HAP-1 (cell line): ENCODE measurements at places on chromosomes 7 and 10.

- peak; percentile 29 for DNase-seq
Observed at GRCh38 chr10:123021517-123021916, 12.7 kb downstream of the ACADSB start.

GRCh38 chr10:118266098-118266748 lies 75.9 kb downstream of the FAM204A start:
- peak; percentile 42 for DNase-seq

GRCh38 chr7:137694405-137694804 lies 152.4 kb downstream of the DGKI start:
- DNase-seq: no peak

DNA sequence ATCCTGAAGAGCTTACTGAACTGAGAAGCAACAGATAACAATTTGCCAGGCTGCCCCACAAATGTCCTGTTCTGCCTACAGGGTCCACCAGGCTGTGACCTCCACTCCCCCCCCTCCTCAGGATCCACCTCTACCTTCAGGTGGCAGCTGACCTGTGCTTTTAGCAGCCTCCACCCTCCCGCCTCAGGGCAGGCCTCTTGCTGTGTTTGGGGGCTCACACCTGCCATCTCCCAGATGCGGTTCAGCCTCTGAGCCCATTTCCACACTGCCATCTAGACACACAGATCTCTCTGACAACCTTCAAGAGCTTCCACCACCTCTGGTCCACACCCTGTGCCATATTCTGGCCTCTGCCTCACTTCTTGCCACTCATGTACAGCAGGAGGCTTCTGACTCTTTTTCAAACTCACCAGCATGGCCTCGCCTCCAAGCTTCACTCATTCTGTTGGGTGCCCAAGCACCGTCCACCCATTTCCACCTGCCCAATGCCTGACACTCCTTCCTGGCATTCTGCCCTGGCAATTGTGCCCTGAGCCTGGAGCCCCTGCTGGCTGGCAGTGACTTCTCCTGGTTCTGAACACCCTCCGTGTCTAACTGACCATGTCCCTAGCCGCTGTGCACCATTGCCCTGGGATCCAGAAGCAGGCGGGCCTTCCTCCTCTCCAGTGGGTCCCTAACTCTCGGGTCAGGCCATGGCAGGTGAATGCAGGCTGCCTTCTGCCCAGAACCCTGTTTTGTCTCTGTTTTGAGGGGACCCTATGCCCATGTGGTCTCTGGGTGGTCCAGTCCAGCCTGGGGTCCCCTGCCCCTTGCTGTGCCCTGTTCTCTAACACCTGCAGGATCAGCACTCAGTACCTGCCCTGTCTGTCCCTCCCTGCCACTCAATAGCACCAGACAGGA lies 18.5 kb downstream of the TMEM72 start:
- DNase-seq: no peak

- DNase-seq: no peak
Observed at GRCh38 chr10:3107426-3107961, 40.1 kb downstream of the PFKP start.

DNA sequence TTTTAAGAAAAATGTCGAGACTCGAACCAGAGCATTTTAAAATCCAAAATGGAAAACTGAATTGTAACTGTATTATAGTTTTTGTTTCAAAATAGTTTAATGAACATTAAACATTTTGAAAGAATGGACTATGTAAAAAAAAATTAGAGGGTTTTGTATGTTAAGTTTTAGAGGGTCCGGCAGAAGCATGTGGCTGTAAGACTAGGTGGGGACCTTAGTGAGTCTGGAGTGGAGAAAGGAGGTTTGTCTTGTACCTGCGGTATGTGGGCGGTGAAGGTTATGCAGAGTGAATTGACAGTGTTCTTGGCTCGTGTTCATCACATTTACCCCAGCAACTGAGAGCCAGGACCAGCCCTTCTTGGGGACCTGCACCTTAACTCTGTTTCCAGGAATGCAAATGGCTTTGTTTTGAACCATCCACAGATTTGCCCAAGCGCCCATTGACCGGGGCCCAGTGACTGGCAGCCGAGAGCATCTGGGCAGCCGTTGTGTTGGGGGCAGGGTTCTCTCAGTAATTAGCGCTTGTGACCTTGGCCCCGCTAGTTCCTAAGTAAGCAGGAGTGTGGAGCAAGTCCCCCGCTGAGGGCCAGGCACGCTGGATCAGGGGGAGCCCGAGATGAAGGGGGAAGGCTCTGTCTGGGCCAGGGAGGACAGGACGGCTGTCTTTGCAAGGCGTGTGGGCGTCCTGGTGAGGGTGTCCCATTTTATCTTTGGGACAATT lies 1.4 kb upstream of the KLF6 start:
- peak; percentile 45 for DNase-seq

DNA sequence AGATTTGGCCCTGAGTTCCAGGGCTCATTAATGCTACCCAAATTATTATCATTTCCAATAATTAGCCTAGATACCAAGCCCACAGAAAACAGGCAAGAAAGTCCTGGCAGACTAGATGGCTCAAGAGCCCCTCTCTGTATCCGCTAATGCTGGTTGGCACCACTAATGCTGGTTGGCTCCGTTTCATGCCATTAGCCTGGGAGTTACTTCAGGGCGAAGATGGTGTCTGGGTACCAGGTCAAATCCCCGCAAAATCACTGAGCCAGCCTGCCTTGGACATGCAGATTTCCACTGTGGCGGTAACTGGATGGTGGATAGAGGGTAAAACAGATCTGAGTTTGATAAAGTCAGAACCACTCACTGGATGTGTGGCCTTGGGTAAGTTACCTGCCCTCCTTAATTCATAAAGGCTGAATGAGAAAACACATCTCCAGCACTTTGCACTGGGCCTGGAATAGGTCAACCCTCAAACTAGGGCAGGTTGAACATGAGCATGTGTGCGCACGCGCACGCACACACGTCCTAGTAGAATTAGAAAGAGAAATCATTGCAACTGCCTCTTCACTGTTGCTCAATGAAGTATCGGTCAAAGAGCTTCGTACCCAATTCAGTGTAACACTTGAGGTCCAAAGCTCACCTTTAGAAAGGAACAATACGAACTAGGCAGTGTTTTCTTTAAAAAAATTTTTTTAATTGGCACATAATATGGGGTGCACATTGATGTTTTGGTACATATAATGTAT lies 91.5 kb downstream of the PRPF18 start:
- DNase-seq: no peak

GRCh38 chr7:101088858-101089529 lies 3.7 kb downstream of the TRIM56 start:
- no peak for DNase-seq

- no peak for DNase-seq
Observed at GRCh38 chr10:59687657-59688056, 22.0 kb downstream of the SLC16A9 start.

GRCh38 chr7:136405931-136406777 lies 429.0 kb upstream of the MTPN start:
- DNase-seq: peak; percentile 49

GRCh38 chr10:129689671-129690071 lies 222.6 kb downstream of the MGMT start:
- no peak for DNase-seq

- no peak for DNase-seq
Observed at GRCh38 chr7:73904219-73905137, 43.5 kb downstream of the TMEM270 start.

DNA sequence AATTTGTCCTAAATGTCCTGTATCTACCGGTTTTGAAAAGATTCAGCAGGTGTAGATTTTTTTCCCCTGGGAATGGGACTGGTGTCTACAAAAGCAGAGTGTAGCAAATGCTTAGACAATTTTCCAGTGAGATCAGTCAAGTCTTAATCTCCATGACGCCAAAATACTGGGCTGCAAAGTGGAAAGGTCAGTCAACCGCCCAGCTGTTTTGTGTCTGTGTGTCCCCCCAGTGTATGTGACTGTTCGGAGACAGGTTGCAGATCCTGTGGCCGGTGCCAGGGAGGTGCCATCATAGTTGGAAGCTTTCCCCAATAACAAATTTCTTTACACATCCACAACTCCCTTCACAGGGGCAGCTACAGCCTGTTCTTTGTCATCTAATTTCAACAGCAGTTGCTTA lies 263.8 kb downstream of the ARHGAP12 start:
- DNase-seq: no peak

DNA sequence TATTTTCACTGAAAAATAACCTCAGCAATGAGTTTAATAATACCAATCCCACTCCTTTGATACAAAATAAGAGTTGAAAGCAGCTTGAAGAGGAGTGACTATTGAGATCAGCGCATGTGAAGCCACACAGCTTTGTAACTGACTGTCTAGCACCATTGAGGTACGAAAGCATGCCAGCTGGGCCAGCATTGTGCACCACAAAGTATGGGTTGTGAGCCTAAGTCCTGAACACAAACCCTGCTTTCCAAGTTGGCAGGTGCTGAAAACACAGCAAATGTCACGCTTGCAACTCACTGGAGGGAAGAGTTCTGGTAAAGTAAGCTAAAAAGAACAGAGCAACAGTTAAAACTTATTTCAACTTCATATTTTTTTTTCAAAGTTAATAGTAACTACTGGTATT lies 4.0 kb upstream of the FAM53B start:
- DNase-seq: no peak

DNA sequence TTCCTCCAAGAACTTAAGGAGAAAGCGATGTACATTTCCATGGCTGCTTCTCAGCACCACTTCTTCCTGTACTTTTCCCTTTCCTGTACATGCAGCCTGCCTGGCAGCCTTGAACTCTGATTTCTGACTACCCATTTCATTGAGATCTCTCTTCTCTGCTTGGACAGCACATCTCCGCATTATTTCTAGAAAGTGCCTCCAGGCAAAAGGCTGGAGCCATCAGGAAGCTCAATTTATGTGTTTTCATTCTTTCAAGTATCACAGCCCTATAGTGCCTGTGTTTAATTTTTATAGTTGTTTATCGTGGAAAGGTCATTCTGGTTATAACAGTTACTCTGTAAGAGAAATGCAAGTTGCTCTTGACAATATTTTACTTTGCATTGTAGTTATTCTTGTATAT lies 688.0 kb upstream of the ANKRD30A start:
- no peak for DNase-seq

GRCh38 chr10:102467971-102468438 lies 16.7 kb upstream of the C10orf95 start:
- DNase-seq: no peak

DNA sequence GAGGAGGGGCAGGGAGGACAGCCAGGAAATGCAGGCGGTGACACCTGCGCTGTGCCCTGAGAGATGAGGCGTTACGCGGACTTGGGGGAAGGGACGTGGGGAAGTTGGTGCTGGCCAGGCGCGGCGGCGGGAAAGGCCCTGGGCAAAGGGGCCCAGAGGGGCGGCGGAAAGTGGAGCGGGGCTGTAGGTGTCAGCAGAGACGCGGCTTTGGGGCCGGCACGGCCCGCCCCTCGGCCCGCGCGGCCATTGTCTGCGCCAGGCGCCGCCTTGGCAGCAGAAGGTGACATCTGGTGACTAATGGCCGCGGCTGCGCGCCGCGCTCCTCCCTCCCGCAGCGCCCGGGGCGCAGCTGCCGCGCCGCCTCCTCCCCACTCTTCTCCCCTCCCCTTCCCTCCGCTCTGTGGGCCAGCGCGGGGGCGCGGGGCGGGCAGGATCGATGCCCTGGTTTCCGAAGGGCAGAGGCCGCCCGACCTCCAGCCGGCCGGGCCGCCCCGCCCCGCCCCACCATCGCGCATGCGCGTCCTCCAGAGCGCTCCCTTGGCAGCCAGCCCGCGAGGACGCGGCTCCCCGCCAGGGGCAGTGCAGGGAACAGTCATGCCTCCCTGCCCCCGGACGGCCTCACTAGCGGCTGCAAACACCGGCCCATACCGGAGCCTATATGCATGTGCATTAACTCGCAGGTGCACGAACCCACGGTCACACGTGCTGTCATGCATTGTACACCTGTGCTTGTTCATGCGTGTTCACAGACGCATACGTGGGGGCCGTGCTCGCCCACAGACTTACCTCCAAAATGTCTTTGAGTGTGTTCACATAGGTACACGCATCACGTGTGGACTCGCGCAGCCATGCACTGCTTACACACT lies 269.6 kb downstream of the RPS24 start:
- DNase-seq: peak; percentile 87

- DNase-seq: no peak
Observed at GRCh38 chr10:124150807-124151417, 57.5 kb upstream of the CHST15 start.

- DNase-seq: no peak
Observed at GRCh38 chr7:117459735-117460134, 20.1 kb upstream of the CFTR start.

DNA sequence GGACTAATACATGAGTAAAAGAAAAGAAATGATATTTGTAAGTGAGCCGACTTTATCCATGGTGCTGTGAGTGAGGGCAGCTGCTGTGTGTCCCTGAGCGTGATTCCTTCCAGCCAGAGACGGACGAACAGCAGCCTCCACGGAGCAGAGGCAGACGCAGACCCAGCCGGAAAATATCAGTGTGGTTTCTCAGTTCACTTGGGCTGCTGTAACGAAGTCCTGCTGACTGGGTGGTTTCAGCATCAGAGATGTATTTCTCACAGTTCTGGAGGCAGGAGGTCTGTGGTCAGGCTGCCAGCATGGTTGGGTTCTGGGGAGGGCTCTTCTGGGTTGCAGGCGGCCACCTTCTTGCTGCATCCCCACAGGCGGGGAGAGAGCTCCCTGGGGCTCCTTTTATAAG lies 375.6 kb downstream of the GLRX3 start:
- no peak for DNase-seq

GRCh38 chr7:155578016-155578415 lies 31.7 kb upstream of the CNPY1 start:
- no peak for DNase-seq

DNA sequence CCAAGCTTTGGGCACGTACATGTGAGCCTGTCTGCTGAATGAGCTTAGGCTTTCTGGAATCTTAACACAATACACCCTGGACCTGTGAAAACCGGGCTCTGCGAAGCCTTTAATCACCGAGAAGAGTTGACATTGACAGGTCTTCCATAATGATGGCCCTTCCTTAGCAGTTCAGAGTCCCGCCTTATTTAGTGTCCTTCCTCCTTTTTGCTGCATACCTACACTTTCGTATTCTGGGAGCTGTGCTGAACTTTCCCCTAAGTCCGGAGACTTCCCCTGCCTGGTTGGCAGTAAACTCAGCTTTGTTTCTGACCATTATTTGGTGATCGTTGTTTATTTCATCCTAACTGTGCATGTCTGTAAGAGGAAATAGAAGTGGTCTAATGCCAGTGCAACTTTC lies 212.0 kb downstream of the CAMK1D start:
- no peak for DNase-seq

- peak; percentile 51 for DNase-seq
Observed at GRCh38 chr7:114414156-114415063, at the start of gene FOXP2. TSS of gene FOXP2 (plus strand) at chr7:114414815. CDS start at chr7:114426512, 11,697 bp downstream.

DNA sequence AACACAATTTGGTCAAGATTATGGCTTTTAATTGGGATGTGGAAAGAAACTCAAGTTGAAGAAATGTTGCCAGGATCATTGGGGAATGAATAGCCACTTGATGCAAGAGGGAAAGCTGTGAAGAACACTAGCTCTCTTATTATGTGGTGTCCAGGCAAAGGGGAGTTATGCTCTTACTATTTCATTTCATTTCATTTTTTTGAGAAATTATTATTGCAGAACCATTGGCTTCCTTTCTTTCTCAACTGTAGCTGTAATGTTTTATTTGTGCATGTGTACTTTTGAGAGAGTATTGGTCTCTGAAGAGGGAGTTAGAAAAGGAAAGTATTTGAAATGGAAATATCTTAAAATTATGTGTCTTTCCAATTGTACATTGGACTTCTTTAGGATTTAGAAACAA lies 312.6 kb upstream of the BMPER start:
- no peak for DNase-seq
